H1 (cell line): ENCODE measurements at places on chromosomes 7 and 10. TPM values are rescaled to one million over a fixed set of nuclear protein-coding genes. Genes with fewer than 3 reads are reported as not detected.

The AHCYL2 gene
- polyA plus RNA-seq, result 16.6 and 20.7 TPM in 2 replicates

The VGF gene
- polyA plus RNA-seq, result 1.6 and 3.0 TPM in 2 replicates

The TBC1D12 gene
- polyA plus RNA-seq, result 1.0 and 1.1 TPM in 2 replicates

The CFAP43 gene
- polyA plus RNA-seq, result 0.27 and 0.35 TPM in 2 replicates

- no peak for DNase-seq
Observed at GRCh38 chr10:51171946-51172345, 97.7 kb downstream of the PRKG1 start.

DNA sequence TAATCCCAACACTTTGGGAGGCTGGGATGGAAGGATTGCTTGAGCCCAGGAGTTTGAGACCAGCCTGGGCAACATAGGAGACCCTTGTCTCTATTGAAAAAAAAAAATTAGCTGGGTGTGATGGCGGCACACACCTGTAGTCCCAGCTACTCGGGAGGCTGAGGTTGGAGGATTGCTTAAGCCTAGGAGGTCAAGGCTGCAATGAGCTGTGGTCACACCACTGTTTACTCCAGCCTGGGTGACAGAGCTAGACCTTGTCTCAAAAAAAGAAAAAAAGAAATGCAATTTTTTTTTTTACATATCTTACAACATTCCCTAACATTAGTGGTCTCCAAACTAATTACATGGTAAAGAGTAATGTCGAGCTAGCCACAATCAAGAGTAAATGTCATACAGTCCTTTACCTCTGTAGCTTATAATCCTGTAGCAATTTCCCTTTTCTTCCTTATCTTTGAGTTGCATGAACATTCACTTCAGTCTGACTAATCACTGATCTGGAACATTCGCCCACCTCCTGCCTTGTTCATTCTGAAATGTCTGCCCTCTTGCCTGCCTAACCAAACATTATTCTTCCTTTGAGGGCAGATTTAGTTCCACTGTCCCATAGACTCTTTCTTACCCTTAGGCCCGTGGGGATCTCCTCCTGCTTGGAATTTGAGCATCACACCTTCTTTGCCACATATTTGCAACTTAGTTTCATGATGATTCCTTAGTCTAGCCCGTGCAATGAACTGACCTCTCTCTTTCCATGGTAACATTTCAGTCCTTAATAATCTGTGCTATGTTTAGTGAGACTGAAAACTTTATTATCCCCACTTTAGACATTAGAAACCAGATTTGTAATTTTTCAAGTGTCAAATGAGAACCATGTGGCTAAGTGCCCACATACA lies 4.8 kb upstream of the VCL start:
- DNase-seq, result no peak

DNA sequence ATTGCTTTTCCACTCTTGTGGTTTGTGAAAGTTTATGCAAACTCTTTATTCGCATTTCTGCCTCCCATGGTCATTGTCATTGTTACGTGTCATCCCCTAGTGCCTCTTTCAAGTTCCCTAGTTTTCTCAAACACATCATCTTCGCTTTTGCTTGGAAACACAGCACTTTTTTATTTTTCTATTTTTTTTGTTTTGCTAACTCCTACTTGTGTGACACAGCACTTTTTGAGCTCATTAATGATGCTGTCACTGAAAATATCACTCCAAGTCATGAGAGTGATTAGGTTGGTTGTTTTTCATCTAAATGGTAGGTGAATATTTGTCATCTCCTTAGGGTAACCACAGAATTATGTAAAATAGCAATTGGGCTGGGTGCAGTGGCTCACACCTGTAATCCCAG lies 8.5 kb upstream of the STX1A start:
- DNase-seq, result no peak

- no peak for DNase-seq
Observed at GRCh38 chr7:86760236-86760635, 116.5 kb downstream of the GRM3 start.

GRCh38 chr7:74164985-74165456 lies 9.1 kb upstream of the EIF4H start:
- DNase-seq, result no peak

DNA sequence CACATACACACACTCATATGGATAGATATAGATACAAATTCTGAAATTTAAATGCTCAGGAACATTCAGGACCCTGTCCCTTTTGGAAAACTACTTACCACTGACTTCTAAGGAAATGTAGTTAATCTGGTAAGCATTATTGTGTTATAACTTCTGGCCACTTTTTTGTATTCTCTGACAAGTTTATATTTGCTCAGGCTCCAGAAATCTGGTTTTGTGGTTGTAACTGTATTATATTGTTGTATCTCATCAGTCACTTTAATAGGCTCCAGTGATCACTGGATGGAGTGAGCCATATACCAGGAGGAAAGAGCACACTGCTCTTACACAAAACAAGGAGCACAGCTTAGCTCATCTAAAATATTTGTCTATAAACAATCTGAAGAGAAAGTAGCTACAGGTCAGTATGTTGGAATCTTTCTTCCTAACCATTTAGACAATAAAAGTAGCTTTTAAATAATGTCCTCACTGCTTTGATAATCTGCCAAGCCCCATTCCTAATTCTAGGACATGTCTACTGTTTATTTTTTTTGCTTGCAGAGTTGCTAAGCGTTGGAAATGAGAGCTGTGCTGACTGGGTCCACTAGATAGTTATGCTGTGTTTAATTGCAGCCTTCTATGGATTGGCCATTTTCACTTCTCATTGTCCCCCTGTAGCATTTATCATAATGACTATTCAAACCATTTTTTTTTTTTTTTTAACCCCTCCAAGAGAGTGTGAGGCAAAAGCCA lies 43.8 kb downstream of the SMNDC1 start:
- no peak for DNase-seq

GRCh38 chr10:100528123-100528886 lies 1.4 kb downstream of the NDUFB8 start:
- no peak for DNase-seq

DNA sequence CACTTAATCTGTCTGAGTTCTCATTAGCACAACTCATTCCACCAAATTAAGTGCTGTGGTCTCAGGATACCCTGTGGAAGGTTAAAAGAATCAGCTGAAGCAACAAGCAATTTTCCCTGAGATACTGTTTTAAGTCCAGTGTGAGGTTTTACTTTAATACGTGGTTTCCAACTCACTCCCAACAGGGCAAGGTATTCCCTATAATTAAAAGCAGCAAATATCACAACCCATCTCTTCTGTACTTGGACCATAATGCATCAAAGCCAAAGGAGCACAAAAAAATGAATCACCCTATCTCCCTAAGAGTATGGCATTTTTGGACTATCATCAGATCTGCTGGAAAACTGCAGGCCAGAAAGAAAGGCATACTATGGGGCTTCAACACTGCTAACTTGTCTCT lies 4.9 kb downstream of the CADPS2 start:
- no peak for DNase-seq
